Fibroblast of lung (primary cell): ENCODE measurements at places on chromosomes 4 and X.

- peak; percentile 87 for DNase-seq
These were observed 44.2 kb downstream of the MTHFD2L start for GRCh38 chr4:74202062-74202586.

- DNase-seq = no peak
These were observed 85.5 kb downstream of the PHEX start for GRCh38 chrX:22117633-22118032.

DNA sequence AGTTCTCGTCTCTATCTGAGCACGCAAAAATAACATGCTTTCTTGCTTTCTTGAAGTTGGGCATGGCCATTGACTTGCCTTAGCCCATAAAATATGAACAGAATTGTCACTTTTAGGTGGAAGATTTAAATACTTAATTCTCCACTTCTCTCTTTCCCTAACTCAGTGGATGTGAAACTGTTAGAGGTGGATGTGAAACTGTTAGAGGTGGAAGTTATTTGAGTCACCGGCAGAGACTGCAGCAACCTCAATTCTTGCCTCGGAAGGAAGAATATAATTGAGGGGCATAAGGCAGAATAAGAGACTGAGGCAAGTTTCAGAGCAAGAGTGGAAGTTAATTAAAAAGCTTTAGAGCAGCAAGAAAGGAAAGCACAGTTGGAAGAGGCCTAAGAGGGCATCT, 2.8 kb upstream of the PARM1 start:
- no peak for DNase-seq

DNA sequence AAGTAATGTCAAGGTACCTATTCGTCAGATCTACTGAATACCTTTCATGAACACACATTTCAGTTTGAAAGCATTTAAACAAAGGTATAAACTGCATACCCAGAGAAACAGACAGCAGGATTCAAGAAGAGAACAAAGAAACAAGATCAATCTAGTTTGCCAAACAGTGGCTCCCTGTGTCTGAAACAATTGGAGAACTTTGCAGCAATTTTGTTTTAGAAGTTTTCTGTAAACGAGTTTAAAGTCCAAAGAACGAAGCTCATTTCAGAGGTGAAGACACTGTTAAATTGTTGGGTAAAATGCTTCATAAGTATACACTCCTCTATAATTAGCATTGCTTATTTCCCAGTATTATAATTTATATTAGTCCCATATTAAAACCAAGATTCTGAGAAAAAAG, 21.4 kb upstream of the NSUN7 start:
- no peak for DNase-seq

GRCh38 chr4:99610605-99611175, 36.1 kb downstream of the MTTP start:
- peak; percentile 44 for DNase-seq

DNA sequence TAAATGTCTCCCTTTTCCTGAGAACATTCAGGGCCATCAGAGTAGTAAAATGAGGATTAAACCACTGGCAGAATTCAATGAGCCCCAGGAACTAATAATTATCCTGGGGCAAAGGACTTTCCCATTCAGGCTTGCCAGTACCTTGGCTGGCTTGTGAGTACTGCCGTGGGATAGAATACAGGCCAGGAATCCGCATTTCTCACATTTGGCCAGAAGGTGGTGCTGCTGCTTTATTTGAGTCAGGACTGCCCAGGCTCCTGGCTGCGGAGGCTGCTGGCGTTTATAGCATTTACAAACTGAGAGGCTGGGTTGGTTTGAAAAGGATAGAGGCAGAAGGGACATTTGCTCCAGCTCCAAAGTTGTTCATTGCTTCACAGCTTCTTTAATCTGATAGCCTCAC, 91.4 kb downstream of the RTL9 start:
- DNase-seq = peak; percentile 68

- no peak for DNase-seq
These were observed 15.0 kb downstream of the BST1 start for GRCh38 chr4:15717657-15718416.

- DNase-seq = no peak
These were observed 131.3 kb downstream of the NSUN7 start for GRCh38 chr4:40881096-40881495.

DNA sequence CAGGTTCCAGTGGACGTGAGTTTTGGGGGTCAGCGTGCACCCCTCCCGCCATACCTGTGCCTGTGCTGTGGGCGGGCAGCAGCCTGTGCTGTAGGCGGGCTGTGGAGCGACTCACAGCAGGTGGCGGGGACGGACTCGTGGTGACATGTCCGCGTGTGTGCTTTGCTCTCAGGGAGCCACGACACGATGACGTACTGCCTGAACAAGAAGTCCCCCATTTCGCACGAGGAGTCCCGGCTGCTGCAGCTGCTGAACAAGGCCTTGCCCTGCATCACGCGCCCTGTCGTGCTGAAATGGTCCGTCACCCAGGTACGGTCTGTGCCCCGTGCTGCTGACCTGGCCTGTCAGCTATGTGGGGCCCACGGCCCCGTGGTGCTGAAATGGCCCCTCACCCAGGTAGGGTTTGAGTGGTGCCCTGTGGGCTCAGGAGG, 7.4 kb downstream of the PLCXD1 start:
- DNase-seq = no peak

DNA sequence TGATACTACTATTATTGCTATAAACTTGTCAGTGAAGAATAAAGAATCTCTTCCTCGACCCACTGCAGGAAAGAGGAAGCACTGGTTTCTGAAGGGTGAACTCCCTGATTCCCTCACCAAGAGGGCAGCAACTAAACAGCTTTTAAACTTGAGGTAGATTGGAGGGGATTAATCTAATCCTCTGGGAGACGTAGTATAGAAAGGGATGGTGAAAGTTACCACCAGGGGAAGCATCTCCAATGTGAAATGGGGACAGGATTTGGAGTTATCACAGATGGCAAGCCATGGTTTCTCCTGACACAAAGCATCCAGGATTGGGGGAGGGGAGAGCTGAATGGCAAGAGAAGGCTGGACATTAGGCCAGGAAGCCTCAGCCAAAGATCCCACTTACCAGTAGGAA, 62.7 kb upstream of the PTPN13 start:
- no peak for DNase-seq

- peak; percentile 64 for DNase-seq
These were observed 39.7 kb downstream of the SMIM20 start for GRCh38 chr4:25953740-25954139.

GRCh38 chr4:13092702-13093101, 391.4 kb downstream of the RAB28 start:
- peak; percentile 62 for DNase-seq

GRCh38 chrX:49103637-49104036, 19.9 kb downstream of the GPKOW start:
- DNase-seq = no peak

DNA sequence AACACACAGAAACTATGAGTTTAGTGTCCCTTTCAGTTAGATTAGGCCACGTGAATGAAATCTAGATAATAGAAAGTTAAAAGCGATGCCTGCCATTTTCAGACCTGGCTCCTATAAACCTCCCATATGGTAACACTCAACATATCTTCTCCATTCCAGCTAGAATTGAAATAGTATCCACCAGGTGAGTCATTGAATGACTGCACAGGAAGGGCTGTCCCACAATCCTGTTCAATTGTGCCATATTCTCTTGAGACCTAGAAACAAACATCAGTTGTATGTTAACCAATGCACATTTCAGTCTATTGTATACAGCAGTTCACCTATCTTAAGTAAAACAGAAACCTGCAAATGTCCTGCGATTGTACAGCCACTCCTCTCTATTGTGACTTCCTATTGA, 659.3 kb upstream of the SLIT2 start:
- DNase-seq = peak; percentile 13

DNA sequence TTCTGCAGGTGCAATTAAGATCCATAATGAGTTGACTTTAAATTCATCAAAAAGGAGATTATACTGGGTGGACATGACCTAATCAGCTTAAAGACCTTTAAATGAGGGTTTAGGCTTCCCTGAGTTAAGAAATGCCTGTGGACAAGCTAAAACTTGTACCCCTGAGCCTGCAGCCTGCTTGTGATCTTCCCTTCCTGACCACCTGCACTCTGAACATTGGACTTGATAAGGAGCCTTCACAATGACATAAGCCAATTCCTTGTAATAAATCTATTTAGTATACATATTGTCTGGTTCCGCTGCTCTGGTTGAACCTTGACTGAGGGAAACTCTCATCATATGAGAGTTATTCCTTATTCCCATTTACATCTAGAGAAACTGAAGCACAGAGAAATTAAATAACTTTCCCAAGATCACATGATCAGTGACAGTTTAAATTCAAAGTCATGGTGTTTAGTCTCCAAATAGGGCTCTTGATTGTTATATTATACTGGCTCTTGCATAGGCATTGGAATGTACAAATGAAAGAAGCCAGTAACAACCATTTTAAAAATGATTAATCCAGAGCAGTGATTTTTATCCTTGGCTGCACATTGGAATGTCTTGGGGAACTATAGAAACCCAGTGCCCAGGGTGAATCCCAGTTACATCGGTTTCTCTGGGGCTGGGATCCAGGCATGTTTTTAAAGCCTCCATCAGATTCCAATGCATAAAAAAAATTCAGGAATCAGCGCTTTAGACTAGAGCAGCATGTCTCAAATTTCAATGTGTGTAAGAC, 136.1 kb downstream of the MSL3 start:
- no peak for DNase-seq

- DNase-seq = peak; percentile 74
These were observed 54.1 kb downstream of the BMP3 start for GRCh38 chr4:81084634-81085033.

DNA sequence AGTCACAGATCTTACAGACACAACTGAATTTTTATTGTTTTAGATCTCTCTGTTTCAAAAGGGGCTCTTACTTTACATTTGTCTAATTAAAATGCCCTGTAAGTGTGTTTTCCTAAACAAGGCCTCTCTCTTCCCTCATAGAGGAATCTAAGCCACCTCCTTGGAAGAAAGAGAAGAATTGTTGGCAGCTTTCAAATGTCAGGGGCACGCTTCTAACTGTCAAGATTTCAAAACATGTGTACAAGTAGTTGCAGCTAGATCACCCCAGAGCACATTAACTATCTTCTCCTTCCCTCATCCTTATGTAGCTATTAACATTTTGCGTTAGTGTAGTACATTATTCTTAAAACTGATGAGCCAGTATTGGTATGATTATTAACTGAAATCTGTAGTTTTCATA, 266.5 kb upstream of the BOD1L1 start:
- no peak for DNase-seq

DNA sequence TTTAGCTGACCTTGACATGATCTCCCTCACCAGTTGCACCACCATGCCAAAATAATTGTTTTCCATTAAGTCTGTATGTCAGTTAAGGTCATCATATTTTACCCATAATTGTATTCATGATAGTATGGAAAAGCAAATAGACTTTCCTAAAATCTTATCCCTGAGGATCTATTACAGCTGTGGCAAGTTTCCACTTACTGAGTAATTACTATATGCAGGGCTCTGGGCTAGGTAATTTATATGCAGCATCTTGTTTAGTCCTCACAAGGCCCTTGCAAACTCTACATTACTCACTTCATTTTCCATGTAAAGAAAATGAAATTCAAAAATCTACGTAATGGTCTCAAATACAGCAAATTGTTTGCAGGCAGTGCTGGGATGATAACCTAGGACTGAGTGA, 34.8 kb downstream of the YIPF7 start:
- DNase-seq = no peak

DNA sequence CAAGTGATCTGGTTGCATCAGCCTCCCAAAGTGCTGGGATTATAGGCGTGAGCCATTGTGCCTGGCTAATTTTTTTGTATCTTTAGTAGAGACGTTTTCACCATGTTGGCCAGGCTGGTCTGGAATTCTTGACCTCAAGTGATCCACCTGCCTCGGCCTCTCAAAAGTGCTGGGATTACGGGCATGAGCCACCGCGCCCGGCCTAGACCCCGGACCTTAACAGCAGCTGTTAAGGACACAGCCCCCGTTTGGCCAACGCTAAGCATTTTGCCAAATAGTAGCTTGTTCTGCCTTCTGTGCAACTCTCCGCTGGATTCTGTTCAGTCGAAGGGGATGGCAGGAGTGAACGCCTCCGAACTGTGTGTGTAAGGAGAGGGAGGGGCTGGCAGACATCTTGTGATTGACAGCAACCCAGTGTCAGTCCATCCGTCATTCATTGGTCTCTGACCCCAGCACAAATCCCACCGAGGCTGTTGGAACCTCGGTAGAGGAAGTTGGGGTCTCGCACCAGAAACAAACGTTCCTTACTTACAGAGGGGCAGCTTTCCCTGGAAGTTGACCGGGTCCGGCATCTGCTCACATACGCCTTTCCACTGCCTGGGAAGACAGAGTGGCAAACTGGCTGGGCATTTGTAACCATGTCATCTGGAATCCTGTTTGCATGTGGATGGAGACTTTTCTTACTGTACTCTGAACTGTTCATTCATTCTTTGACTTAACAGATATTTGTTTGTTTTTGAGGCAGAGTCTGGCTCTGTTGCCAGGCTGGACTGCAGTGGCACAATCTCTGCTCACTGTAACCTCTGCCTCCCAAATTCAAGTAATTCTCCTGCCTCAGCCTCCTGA, 69.4 kb downstream of the TRAPPC11 start:
- no peak for DNase-seq

DNA sequence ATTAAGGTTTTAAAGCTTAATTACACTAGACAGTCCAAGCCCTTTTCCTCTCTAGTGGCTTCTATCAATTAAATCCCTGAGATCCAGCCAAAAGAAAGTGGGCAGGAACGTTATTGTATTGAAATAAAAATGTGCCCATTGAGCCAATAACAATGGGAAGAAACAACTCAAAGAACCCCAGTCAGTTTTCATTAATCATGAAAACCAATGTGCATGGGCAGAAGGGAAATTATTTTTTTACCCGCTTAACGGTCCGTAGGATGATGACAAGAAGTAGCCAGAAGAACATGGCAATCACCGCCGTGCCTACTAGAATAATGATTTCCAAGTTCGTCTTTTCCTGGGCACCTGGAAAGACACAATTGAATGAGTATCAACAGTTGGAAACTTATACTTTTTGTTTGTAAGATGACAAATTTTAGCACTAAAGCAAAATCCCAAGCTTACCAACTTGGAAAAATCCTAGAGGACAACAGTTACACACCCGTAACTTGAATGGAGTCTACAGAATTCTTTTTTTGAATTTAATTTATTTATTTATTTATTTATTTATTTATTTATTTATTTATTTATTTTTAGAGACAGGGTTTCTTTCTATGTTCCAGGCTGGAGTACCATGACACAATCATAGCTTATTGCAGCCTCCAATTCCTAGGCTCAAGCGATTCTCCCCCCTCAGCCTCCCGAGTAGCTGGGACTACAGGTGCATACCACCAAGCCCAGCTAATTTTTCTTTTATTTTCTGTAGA, 26.8 kb downstream of the KDR start:
- no peak for DNase-seq
